Fibroblast of skin of right biceps (primary cell): ENCODE measurements at places on chromosomes 5 and 9.

- DNase-seq, result no peak
These were observed 2.1 kb upstream of the CDH10 start for GRCh38 chr5:24646915-24647314.

DNA sequence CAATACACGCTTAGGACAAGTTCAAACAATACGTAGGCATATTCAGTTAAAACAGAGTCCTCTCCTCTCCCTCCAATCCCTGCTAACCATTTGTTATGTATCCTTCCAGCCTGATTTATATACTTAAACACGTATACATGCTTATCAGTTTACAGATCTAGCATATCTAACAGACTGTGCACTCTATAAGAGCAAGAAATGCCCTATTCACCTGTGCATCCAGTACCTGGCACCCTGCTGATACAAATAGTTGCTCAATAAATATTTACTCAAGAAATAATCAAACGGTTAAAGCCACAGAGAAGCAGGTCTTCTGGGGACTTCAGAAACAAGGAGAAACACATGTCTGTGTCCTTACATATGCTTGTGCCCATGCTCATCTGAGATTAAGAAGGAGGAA is 55.9 kb downstream of the MLLT3 start:
- DNase-seq, result no peak

GRCh38 chr5:90557391-90557790 is 1.2 kb upstream of the ADGRV1 start:
- DNase-seq, result no peak

DNA sequence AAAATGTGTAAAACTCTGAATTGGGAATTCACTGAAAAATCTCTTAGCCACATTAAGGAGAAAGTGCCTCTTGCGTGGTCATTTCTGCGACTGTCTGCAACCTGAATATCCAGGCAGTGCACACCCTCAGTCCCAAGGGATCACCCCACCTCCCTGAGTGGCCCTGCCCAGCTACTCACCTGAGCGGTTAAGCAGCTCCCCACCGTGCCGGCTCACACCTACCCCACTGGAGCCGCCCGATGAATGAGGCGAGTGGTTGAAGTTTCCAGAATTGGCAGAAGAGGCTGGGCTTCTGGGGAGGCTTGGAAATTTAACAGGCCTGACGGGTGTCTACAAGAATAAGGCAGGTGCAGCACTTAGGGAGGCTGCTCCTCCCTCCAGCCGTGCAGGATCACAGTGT is 25.6 kb downstream of the ANKS6 start:
- no peak for DNase-seq

GRCh38 chr5:38719403-38719802 is 126.4 kb upstream of the OSMR start:
- DNase-seq, result no peak

- DNase-seq, result no peak
These were observed 80.8 kb downstream of the SNCAIP start for GRCh38 chr5:122392824-122393223.

DNA sequence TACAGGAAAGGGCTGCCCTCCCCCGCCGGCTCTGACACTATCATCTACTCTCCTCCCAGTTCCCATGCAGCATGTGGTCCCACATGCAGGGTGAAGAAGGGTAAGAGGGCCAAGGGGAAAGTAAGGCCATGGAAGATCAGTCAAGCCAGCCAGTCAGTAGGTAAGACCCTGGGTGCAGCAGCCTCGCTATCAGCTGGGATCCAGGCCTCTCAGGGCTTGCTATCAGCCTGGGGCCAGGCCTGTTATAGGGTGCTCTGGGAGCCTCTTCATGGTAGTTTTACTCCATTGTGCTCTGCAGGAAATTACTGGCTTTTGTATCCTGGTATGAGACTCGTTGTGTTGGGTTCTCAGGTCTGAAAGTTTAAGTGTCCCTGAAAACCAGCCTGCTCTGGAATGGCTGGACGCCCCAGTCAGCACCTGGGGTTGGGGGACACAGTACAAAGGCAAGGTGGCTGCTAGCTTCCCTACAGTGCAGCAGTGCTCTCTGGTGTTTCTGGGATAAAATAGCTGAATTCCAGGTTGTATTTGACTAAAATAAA is 21.4 kb downstream of the SLC22A4 start:
- DNase-seq, result no peak

- no peak for DNase-seq
These were observed 32.5 kb upstream of the GNAQ start for GRCh38 chr9:78064075-78064474.

- no peak for DNase-seq
These were observed 518 bp downstream of the LOX start for GRCh38 chr5:122077366-122078115.

DNA sequence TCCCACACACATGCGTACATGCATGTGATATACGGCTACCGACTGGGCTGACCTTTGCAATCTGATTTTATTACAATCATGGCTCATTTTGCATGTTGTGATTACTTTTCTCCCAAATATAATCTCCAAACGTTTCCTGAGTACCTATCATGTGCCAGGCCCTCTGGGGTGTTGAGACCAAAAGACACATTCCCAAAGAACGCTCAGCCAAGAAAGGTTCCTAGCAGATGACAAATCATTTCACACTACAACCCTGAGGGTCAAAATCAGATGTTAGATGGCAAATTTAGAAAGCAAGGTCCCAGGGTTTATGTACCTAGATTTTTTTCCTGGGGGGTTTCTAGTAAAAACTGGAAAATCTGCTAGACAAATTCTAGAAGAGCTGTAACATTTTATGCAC is 32.4 kb upstream of the SLC25A51 start:
- no peak for DNase-seq

DNA sequence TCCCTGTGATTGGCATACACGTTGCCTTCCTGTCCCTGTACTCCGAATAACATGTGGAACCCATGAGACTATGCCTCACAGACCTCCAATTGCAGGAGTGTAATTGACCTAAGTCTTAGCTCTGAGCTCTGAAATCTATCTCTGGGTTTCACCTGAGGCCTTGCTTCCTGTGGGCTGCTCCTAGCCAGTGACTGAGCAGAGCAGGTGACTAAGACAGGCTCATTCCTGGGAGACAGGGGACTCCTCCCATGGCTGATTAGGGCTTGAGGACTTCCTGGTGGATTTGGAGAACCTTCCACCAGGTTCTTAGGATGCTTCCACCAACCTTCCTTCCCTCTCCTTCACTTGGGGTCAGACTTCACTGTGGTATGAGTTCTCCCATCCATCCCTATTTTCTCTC is 22.3 kb upstream of the MIER3 start:
- DNase-seq, result no peak

DNA sequence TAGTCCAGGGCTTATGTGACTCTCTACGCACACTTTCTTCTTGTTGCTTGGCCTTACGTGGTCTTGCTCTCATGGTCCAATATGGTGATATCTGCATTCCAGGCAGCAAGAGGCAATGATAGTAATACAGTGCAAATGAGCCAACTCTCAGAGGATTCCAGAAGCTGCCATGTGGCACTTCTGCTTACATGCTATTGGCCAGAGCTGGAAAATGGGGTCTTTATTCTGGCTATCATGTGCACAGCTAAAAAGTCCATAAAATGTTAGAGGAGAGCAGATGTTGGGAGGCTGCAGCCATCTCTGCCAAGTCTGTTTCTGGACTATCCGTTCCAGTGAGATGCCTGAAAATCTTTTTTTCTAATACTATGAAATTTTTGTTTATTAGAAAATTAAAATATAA is 2.9 kb upstream of the SEPTIN8 start:
- no peak for DNase-seq

- DNase-seq, result peak; percentile 3
These were observed 516 bp downstream of the MRPL41 start for GRCh38 chr9:137552022-137552768.

GRCh38 chr5:134524826-134525682 is at the start of gene JADE2:
JADE2 (plus strand) TSS chr5:134525670; CDS start chr5:134535858, 10,188 bp downstream.
- DNase-seq, result peak; percentile 76

GRCh38 chr9:109037946-109038715 is 24.8 kb upstream of the CTNNAL1 start:
- DNase-seq, result no peak

GRCh38 chr5:74281166-74281565 is 359.4 kb downstream of the ENC1 start:
- DNase-seq, result no peak

GRCh38 chr5:140355546-140355945 is 4.4 kb upstream of the SLC4A9 start:
- DNase-seq, result no peak
